ENCODE measurements at places on chromosomes 16 and 17. TPM values are rescaled to one million over a fixed set of nuclear protein-coding genes. Genes with fewer than 3 reads are reported as not detected.

The CD300H gene
- not detected for polyA plus RNA-seq

The SDK2 gene
- polyA plus RNA-seq, result 11.0 TPM

The MT1H gene
- polyA plus RNA-seq, result 6.6 TPM

The ZP2 gene
- not detected for polyA plus RNA-seq

The SLC16A3 gene
- polyA plus RNA-seq, result 8.7 TPM

The PLEKHH3 gene
- 38.5 TPM for polyA plus RNA-seq

The CACNG1 gene
- 1.1 TPM for polyA plus RNA-seq

The CRYBA1 gene
- not detected for polyA plus RNA-seq

The KRTAP9-8 gene
- polyA plus RNA-seq, result not detected

The KCNAB3 gene
- polyA plus RNA-seq, result 7.5 TPM

The PERCC1 gene
- 13.1 TPM for polyA plus RNA-seq

The TMC5 gene
- not detected for polyA plus RNA-seq

The EVPLL gene
- polyA plus RNA-seq, result not detected

The HSD17B2 gene
- not detected for polyA plus RNA-seq

The PPY gene
- polyA plus RNA-seq, result not detected

The RBL2 gene
- 27.1 TPM for polyA plus RNA-seq

The KRTAP2-1 gene
- not detected for polyA plus RNA-seq

The WNT9B gene
- polyA plus RNA-seq, result not detected

The ABCA5 gene
- 3.1 TPM for polyA plus RNA-seq

The ELP5 gene
- 58.2 TPM for polyA plus RNA-seq

The NQO1 gene
- polyA plus RNA-seq, result 76.1 TPM

The TMEM132E gene
- 5.6 TPM for polyA plus RNA-seq

The PRKCB gene
- 15.8 TPM for polyA plus RNA-seq

The MT1A gene
- polyA plus RNA-seq, result 2.2 TPM

The DBNDD1 gene
- polyA plus RNA-seq, result 131 TPM

Measured in brain (organoid and tissue), 16 donors.